ENCODE measurements at places on chromosomes 5 and 9.

DNA sequence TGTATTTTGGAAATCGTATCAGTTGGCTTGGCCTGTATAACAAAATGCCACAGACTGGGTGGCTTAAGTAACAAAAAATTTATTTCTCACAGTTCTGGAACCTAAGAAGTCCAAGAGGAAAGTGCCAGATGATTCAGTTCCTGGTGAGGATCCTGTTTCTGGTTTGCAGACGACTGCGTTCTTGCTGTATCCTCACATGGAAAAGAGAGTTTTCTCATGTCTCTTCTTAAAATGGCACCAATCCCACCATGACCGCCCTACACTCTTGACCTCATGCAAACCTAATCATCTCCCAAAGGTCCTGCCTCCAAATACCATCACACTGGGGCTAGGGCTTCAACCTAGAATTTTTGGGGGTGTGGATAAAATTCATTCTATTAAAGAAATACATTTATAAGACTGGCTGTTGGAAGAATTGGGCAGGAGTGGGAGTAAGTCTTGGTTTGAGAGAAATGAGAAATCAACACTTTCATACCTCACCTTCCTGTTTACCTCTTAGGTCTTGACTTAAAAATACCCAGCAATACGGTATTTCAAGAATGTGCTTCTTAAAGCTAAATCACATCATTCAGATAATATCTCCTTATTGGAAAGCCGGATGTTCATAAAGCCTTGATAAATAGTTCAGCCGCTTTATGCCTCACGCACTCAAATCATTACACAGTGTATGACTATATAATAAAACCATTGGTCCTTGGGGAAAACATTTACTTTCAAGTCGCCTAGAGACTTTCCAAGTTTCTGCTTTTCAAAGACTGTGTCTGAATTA is 28.7 kb downstream of the PTTG1 start:
- no peak for DNase-seq

- DNase-seq = no peak
These were observed 33.0 kb upstream of the NCS1 start for GRCh38 chr9:130139251-130139650.

DNA sequence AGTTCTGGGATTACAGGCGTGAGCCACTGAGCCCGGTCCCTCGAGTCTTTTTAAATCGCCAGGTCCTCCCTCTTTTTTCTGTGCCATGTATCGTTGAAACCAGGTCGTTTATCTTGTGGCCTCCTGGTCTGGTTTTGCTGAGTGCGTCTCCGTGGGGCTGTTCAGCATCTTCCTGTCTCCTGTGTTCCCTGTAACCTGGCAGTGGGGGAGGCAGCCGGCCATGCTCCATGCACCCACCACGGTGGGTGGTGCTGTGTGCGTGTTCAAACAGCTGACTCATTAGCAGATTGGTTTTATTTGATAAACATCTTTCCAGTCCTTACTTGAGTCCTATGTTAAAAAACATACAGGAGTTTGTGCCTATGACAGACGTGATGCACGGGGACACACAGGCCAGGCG is 2.7 kb downstream of the RNU6ATAC start:
- DNase-seq = no peak

GRCh38 chr5:109546461-109546860 is 136.7 kb upstream of the PJA2 start:
- DNase-seq = no peak

- DNase-seq = no peak
These were observed 2.8 kb downstream of the OTULIN start for GRCh38 chr5:14667290-14667689.

DNA sequence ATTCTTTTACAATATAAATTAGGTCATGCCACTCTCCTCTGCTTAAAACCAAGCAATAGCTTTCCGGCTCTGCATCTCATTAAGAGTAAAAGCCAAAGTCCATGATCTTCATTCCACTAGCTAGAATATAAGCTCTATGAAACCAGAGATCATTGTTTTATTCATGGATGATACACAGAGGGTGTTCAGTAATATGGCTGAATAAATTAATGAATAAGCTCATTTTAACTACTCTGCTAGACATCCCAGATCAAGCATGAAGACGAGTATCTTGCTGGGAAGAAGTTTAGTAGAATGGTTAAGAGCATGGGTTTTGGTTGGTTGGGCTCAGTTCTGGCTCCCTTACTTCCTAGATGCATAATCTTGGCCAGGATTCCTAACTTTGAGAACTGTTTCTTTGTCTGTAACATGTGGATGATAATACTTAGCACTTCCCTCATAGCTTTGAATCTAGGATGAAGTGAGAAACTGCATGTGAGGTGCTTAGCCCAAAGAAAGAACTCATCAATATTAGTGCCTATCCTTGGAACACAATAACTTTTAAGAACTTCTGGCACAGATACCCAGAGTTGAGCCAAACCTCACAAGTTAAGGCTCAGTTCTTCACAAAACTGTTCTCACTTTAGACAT is 106.8 kb downstream of the MSX2 start:
- DNase-seq = no peak

GRCh38 chr5:82349652-82350051 is 71.5 kb upstream of the RPS23 start:
- peak; percentile 32 for DNase-seq

- DNase-seq = peak; percentile 62
These were observed 36.7 kb downstream of the SARDH start for GRCh38 chr9:133701321-133701980.

- peak; percentile 81 for DNase-seq
These were observed 14.3 kb downstream of the GBGT1 start for GRCh38 chr9:133149130-133150015.

GRCh38 chr9:124886461-124886860 is 24.5 kb downstream of the ARPC5L start:
- DNase-seq = no peak

- DNase-seq = no peak
These were observed 243.1 kb upstream of the PANK3 start for GRCh38 chr5:168822248-168822744.

GRCh38 chr9:123343443-123344191 is 12.4 kb upstream of the CRB2 start:
- DNase-seq = no peak

DNA sequence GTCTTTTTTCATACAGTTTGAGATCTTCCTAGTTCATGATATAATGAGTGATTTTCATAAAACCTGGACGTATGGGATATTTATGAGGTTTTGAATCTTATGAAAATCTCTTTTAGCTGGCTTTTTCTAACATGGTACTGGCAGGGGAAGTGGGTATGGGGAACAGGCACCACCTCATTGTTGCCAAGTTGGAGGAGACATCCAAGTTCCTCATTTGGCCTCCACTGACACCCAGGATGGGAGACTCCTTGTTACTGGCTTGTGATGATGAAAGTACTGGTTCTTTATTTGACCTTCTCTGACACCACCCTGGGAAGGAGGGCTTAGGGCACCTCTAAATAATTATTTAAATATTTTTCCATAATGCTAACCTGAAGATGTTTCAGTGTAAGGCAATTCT is 4.0 kb upstream of the TNPO1 start:
- DNase-seq = no peak

- DNase-seq = no peak
These were observed 143.0 kb upstream of the IRX1 start for GRCh38 chr5:3452622-3453021.

DNA sequence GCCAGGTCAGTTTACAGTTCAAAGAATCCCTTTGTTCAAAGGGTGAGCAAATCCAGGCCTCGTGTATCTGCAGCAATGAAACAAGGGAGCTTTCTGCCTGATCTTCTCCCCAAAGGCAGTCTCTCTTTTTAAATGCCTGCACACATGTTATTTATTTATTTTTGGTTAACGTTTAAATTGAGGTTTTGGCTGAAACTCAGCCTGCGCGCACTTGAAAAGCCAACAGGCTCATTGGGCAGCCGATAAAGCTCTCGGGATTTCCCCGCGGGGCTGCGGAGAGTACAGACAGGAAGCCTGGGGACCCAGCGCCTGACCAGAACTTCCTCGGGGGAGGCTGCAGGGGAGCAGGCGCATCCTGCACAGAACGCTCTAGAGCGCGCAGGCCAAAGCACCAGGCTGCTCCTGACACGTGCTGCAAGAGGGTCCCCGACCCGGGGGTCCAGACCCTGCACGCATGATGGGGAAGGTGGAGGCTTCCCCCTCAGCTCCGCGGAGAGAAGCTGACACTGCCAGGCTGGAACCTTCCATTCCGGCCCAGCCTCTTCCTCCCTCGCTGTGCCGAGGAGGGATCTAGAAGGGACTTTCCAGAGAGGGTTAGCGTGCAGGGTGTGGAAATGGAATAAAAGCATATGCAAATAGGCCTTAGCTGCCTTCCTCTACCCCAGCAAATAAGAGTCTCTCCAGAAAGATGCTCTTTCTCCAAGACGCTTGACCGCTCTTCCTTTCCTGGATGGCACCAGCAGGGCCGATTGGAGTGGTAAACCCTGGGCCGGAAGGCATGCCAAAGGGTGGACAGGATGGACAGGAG is 46.1 kb downstream of the PTTG1 start:
- DNase-seq = peak; percentile 58

GRCh38 chr9:24488896-24489295 is 56.8 kb downstream of the IZUMO3 start:
- no peak for DNase-seq

DNA sequence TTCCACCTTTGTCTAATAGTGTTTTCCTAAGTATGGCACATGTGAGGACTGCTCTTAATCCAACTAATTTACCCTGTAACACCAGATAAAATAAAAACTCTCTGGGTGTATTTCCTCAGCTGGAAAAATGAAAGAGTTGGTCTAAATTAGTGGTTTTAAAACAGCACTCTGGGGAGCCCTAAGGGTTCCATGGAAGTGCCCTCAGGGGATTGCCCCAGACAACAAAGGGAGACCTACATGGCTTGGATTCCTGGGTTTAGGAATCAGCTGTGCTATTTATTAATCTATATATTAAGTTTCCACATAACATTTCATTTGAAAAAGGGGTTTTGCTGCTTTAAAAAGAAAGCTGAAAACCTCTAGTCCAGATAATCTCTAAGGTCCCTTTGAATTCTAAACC is 20.2 kb downstream of the ADAMTS6 start:
- no peak for DNase-seq

DNA sequence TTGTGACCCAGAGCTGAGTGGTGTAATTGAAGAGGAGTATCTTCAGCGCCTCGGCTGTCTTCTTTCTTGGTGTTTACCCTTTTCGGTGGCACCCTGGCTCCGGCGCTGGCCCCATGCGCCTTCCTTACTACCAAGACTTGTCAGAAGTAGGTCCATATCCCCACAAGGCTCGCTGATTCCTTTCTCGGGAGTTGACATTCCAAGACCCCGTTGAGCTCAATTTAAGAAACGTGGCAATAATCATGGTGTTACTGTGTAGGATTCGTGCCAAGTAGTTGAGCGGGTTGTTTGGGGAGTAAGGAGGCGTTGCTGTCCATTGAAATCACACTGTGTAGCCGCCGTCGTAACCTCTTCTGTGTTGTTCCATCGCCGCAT is 795 bp downstream of the NDUFAF2 start:
- DNase-seq = no peak

DNA sequence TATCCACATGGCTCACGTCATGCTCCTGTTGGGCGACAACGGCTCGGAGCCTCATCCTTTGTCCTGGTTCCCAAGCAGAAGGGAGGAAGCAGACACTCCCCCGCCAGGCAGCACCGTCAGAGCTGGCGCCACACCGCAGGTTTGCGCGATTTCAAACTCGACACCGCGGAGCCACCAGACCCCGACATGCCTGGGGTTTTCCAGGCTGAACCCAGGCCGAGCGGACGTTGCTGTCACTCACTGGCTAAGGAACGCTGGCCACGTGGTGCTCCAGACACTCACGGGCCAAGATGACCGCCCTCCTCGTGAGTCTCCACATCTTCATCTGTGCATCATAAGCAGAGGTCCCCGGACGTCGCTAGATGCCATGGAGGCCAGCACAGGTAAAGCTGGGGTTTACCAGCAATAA is 9.0 kb downstream of the TERT start:
- DNase-seq = no peak

DNA sequence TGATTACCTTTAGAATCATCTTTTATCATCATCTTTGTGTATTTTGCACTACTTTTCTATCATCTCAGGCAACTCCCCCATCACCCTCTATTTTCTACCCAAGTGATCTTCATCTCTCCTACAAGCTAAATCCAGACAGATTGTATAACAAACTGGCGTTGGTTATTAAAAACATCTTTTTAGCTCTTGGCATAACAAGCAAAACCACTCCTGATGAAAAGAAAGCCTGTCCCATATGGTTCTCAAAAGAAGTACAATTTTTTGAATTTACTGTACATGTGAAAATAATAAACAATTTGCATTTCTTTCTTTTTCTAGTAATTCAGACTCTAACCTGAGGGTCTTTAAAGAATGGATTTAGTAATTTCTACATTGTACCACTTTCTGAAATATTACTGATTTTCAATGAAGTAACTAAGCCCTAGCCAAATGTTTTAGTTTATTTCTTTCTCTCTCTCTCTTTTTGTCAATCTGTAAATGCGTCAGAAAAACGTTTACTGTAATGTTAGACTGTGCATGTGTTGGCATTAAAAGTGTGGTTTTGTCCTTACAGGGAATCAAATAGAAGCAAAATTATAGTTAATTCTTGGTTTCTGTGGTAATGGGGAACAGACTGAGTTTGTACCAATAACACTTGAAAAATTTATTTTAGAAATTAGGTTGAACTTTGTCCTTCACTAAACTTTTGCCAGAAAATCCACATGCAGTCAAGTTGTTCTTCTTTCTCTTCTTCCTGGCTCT is 52.5 kb upstream of the RPS23 start:
- no peak for DNase-seq

DNA sequence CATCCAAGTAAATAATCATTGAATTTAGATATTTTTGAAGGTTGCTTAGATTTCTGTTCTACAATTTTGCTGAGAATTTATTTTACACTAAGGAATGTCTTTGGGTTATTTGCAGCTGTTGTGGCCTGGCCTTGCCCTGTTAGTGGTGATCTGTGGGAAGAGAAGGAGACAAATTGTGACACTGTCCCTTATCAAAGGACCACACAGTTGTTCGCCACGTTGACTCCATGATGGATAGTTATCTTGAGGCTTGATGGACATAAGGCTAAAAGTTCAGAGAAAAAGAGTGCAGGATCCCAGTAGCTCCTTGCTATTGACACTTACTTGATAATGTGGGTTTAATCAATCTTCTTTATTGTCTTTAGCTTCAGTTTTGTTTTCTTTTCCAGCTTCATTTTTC is 186.6 kb upstream of the MEF2C start:
- DNase-seq = no peak

GRCh38 chr9:108972626-108973209 is 38.5 kb downstream of the ABITRAM start:
- no peak for DNase-seq
